ENCODE measurements at places on chromosomes 5 and 9.

GRCh38 chr5:154197801-154198491, 7.4 kb downstream of the GALNT10 start:
- no peak for DNase-seq

GRCh38 chr5:1633605-1634336, 110.0 kb upstream of the LPCAT1 start:
- DNase-seq: peak; percentile 87

- no peak for DNase-seq
These were observed 853.5 kb upstream of the DMAC1 start for GRCh38 chr9:8653111-8653510.

DNA sequence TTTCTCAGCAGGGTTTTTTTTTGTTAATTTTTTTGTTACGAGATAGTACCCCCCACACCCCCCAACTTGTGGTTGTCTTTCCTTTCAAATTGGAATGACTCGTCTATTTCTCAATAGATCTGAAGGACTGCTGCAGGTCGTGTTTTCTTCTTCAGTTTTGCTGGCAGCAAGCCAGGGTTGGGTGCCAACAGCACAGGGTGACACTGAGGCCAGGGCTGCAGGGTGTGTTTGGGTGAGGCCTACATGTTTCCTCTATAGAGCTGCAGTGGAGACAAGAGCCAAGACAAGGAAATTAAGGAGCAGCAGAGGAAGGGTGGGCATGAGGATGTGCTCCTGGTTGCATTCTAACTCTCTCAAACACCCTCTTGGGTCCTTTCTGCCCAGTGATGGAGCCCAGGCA, 52.2 kb downstream of the NXNL2 start:
- no peak for DNase-seq

GRCh38 chr9:6413365-6414246, 607 bp downstream of the UHRF2 start:
- peak; percentile 39 for DNase-seq

- no peak for DNase-seq
These were observed 303.5 kb downstream of the IRX1 start for GRCh38 chr5:3899093-3899492.

DNA sequence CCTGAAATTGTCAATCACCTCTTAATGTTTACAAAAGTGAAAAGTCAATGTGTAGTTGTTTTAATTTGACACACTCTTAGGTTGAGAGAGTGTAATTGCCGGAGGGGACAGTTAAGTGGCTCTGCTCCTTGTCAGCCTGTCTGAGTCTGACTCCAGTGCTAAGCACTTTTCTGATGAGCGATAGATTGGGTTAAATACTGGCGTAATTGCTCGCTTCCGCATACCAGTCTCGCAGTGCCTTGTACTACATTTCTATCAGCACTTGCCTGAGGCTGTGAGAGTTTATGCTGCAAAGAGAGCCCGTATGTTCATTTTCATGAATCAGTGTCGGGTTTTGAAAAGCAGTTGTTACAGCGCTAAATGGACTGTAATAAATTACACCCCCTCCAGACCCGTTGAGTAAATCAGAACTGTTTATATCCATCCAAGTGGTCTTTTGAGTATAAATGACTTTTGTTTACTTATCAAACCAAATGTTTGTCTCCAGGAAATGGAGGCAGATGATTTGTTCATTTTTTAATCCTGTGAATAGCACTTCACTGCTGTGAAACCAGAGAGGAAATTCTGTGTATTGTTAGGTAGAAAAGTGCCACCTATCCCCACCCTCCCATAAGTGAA, 41.0 kb upstream of the DMRT3 start:
- peak; percentile 37 for DNase-seq

- no peak for DNase-seq
These were observed 15.1 kb downstream of the GRAMD2B start for GRCh38 chr5:126438267-126438666.

DNA sequence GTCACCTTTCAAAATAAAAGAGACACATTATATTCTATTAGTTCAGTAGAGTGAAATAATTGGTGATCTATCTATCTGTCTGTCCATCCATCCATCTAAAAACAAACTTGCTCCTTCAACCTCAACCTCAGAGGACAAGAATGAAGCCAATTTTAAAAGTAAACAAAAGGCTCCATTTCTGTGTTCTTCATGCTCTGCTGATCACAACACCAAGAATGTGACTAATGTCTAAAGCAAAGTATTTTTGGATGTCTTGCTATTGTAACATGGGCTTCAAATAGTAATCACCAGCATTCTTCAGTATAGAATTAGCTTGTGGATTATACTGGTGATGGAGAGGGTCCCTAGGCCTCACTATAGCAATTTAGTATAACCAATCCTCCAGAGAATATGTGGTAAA, 1304.4 kb downstream of the MAT2B start:
- DNase-seq: peak; percentile 21

GRCh38 chr5:87132696-87133095, 135.0 kb upstream of the RASA1 start:
- DNase-seq: no peak

DNA sequence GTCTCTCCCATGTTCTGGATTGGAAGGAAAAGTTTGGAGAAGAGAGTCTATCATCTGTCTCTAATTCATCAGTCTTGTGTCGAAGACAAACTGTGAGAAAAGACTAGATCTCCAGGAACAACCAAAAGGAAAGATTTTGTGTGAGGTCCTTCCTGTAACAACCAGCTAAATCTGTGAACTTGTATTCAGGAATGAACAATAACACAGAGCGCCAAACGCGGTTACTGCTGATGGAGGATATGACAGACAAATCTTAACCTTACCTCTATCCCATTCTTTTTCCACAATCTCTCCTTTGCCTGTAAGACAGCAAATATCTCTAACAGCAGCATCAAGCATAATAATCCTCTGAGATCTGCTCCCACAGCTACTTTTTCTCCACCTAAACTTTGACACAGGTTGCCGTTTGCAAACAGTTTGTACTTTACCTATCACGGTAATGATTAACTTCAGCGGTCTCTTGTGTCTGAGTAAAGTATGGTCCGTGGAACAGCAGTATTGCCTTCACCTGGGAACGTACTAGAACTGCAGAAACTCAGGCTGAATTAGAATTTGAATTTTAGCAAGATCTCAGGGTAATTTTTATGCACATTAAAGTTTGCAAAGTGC, 387.6 kb downstream of the ELAVL2 start:
- no peak for DNase-seq

- DNase-seq: no peak
These were observed 25.4 kb downstream of the ADAMTS16 start for GRCh38 chr5:5165541-5166002.

DNA sequence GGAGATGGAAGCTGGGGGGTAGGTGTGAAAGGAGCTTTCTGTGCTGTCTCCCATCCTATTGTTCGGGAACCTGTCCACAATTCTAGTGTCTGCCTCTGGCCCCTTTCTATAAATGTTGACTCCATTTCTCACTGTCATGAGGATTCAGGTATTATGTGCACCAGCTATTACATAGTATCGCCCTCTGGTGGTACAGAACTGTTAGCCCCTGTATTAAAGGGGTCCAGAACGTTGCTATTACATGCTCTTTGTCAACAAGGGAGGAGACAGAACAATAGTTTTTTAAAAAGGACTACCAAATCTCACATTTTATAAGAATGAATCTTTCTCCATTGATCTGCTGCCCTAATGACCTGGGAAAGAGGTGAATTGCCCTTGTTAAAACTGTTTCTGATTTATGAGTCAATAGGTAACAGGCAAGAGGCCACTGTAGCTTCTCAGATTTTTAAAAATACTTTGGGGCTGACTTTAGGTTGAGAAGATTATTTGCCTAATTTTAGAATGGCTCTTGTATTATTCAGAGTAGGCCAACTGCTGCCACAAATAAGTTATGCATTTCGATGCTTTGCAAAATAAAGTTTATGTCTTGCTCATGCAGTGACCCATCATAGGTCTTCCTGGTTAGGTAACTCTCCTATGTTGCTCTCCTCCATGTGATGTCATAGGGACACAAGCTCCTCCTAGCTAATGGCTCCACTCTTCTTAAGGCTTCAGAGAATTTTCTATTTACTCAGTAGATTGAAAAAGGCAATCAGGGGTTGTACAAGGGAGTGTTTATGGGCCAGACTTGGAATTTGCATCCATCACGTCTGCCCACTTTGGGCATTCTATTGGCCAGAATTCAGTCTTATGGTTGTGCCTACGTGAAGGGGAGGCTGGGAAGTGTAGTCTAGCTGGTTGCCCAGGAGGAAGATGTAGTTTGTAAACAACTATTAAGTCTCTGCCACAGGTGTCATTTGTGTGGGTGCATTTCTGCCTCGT, 20.8 kb downstream of the DCANP1 start:
- no peak for DNase-seq

- no peak for DNase-seq
These were observed 13.1 kb downstream of the PALM2AKAP2 start for GRCh38 chr9:109792951-109793546.

- no peak for DNase-seq
These were observed 320.2 kb downstream of the NFIB start for GRCh38 chr9:13993632-13994185.

GRCh38 chr9:113675475-113675941, 200.6 kb upstream of the ZNF618 start:
- no peak for DNase-seq
